ENCODE measurements at places on chromosomes 1 and 21. TPM values are rescaled to one million over a fixed set of nuclear protein-coding genes. Genes with fewer than 3 reads are reported as not detected.

Gene CADM3
- total RNA-seq = 8.8 TPM

Gene FOXO6
- total RNA-seq = 0.92 TPM

Gene SHISAL2A
- total RNA-seq = 1.6 TPM

Gene FAM72D
- 0.77 TPM for total RNA-seq

Gene OLFML2B
- total RNA-seq = 19.1 TPM

Gene COL16A1
- total RNA-seq = 11.8 TPM

Gene CD247
- 8.7 TPM for total RNA-seq

GRCh38 chr1:180928331-180929230 is 15.9 kb downstream of the KIAA1614 start:
- no peaks in the 10 kb centered on the region for H3K27me3 ChIP-seq
- H3K4me1 ChIP-seq = peaks cover 21% of the 10 kb centered on the region
- H3K4me3 ChIP-seq = no peak overlapping the region
- DNase-seq = no peak
- no peaks in the 10 kb centered on the region for H3K36me3 ChIP-seq

- H3K27me3 ChIP-seq = no peaks in the 10 kb centered on the region
- no peaks in the 10 kb centered on the region for H3K36me3 ChIP-seq
- no peak overlapping the region for H3K4me3 ChIP-seq
Measured at GRCh38 chr1:200638073-200638472, 17.5 kb upstream of the KIF14 start.

- no peaks in the 10 kb centered on the region for H3K27me3 ChIP-seq
- H3K36me3 ChIP-seq = peaks cover 29% of the 10 kb centered on the region
- H3K27ac ChIP-seq = no peak overlapping the region
- H3K4me3 ChIP-seq = no peak overlapping the region
- no peak for DNase-seq
Measured at GRCh38 chr1:64659478-64660138, 85.3 kb upstream of the RAVER2 start.

GRCh38 chr1:171217658-171218443 is 30.4 kb upstream of the FMO1 start:
- no peak for DNase-seq
- H3K27me3 ChIP-seq = no peaks in the 10 kb centered on the region
- H3K27ac ChIP-seq = no peak overlapping the region
- H3K4me1 ChIP-seq = peaks cover 16% of the 10 kb centered on the region
- no peak overlapping the region for H3K4me3 ChIP-seq
- H3K36me3 ChIP-seq = no peaks in the 10 kb centered on the region

DNA sequence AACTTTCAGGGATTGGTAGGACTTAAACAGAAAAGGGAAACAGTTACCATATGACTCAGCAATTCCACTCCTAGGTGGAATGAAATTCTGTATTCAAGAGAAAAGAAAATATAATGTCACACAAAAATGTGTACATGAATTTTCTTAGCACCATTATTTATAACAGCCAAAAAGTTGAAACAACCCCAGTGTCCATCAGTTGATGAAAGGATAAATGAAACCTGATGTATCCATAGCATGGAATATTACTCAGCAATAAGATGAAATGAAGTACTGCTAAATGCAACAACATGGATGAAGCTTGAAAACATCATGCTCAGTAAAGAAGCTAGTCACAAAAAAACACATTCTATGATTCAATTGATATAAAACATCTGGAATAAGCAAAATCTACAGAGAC is 15.5 kb downstream of the EEIG2 start:
- no peaks in the 10 kb centered on the region for H3K27me3 ChIP-seq
- H3K36me3 ChIP-seq = no peaks in the 10 kb centered on the region
- H3K4me3 ChIP-seq = no peak overlapping the region
- no peak for DNase-seq
- H3K4me1 ChIP-seq = peaks cover 2% of the 10 kb centered on the region

DNA sequence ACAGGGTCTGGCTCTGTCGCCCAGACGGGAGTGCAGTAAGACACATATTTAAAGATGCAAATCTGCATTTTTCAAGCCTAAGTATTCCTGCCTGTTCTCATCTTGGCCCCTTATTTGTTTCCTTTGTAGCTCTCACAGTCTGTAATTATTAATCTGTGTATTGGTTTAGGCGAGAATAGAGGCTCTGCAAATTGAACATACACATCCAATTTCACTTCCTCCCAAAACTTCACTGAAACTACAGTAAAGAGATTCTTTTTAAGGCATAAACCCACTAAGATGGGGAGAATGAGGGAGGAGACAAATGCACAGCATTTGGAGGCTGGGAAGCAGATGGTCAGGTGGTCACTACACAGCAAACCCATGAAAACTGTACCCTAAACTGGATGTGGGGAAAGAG is 21.0 kb downstream of the HMGN2 start:
- H3K27me3 ChIP-seq = no peaks in the 10 kb centered on the region
- H3K4me3 ChIP-seq = no peak overlapping the region
- H3K4me1 ChIP-seq = no peaks in the 10 kb centered on the region
- DNase-seq = no peak
- H3K27ac ChIP-seq = no peak overlapping the region

- no peaks in the 10 kb centered on the region for H3K4me1 ChIP-seq
- no peaks in the 10 kb centered on the region for H3K36me3 ChIP-seq
Measured at GRCh38 chr1:101653482-101653946, 343.2 kb downstream of the OLFM3 start.

- no peak overlapping the region for H3K27ac ChIP-seq
- no peak for DNase-seq
- H3K36me3 ChIP-seq = no peaks in the 10 kb centered on the region
- peaks cover 11% of the 10 kb centered on the region for H3K4me1 ChIP-seq
- H3K4me3 ChIP-seq = no peak overlapping the region
- H3K27me3 ChIP-seq = no peaks in the 10 kb centered on the region
Measured at GRCh38 chr1:47918257-47918867, 78.8 kb downstream of the TRABD2B start.

- H3K27me3 ChIP-seq = no peaks in the 10 kb centered on the region
- peaks cover 60% of the 10 kb centered on the region for H3K36me3 ChIP-seq
- H3K4me1 ChIP-seq = no peaks in the 10 kb centered on the region
- no peak overlapping the region for H3K4me3 ChIP-seq
- no peak for DNase-seq
Measured at GRCh38 chr1:222634180-222635013, 16.5 kb downstream of the MIA3 start.

- peaks cover 63% of the 10 kb centered on the region for H3K4me1 ChIP-seq
- H3K36me3 ChIP-seq = peaks cover 45% of the 10 kb centered on the region
- DNase-seq = no peak
- peak overlapping the region; percentile 96 for H3K27ac ChIP-seq
- H3K27me3 ChIP-seq = no peaks in the 10 kb centered on the region
Measured at GRCh38 chr1:11802616-11802972, 3.2 kb downstream of the MTHFR start.

GRCh38 chr1:9322661-9323244 is 30.1 kb downstream of the SPSB1 start:
- H3K27ac ChIP-seq = no peak overlapping the region
- DNase-seq = no peak
- no peaks in the 10 kb centered on the region for H3K27me3 ChIP-seq
- H3K4me1 ChIP-seq = peaks cover 56% of the 10 kb centered on the region
- H3K4me3 ChIP-seq = no peak overlapping the region
- H3K36me3 ChIP-seq = no peaks in the 10 kb centered on the region

- no peaks in the 10 kb centered on the region for H3K27me3 ChIP-seq
- no peak for DNase-seq
- H3K4me3 ChIP-seq = no peak overlapping the region
- no peak overlapping the region for H3K27ac ChIP-seq
Measured at GRCh38 chr21:17386498-17386897, 126.3 kb upstream of the CXADR start.

DNA sequence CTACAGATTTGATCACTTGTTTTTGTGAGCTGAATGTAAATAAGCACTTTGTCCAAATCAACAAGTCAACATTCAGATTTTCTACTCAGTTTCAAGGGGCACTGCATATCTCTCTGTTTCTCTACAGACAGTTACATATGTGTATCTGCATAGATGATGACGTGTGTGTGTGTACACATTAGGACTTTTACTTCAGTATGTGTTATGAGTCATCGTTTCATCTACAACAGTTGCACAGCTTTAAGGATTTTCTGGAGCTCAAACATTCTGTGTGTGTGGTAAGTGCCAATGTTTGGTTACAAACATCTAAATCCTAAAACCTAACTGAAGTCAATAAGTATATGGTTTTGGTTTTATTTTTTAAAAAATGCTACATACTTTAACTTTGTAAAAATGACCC is 494.5 kb upstream of the PBX1 start:
- no peaks in the 10 kb centered on the region for H3K36me3 ChIP-seq
- no peak for DNase-seq
- no peak overlapping the region for H3K4me3 ChIP-seq
- H3K27me3 ChIP-seq = no peaks in the 10 kb centered on the region
- H3K27ac ChIP-seq = no peak overlapping the region
